Stimulated activated CD4-positive, alpha-beta T cell treated with anti-CD3 and anti-CD28 coated beads, Interleukin-1b, Interleukin-23, amount 100 ng/mL, for 24 hours (primary cell): ENCODE measurements at places on chromosomes 16 and 17.

DNA sequence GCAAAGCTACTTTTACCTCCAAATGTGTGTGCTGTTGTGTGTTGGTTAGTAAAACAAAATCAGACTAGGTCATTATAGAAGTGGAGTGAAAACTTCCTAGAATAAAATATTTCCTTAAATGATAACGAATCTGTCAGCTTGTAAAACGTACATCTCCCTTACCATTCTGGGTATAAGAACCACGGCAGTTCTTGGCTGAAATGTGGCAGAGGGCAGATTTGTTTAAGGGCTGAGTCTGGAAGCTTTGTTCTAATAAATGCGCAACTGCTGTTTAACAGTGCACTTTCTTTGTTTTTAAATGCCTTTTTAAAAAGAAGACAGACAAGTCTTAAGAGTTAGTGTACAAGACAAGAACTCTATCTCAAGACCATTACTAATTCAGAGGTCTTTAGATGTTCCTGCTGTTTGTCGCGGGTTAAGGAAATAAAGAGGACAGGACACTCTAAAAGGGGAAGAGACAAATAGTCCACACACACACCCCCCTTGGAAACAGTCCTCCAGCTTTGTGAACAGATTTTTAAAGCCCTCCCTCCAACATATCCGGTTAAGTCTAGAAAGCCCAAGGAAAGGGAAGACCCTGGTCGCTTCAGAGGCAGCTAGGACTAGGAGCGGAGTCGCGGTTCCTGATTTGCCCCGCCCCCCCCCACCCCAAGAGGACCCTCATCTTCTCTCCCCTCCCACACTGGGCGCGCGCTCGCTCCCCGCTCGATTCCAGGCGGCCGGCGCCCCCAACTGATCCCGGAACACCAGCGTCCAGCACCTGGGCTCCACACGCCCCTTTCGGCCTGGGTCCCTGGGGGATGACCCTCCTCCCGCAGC is 658 bp downstream of the SYNRG start:
- no peak for DNase-seq

- DNase-seq = no peak
These were observed 332.7 kb upstream of the HSBP1 start for GRCh38 chr16:83475108-83475507.

DNA sequence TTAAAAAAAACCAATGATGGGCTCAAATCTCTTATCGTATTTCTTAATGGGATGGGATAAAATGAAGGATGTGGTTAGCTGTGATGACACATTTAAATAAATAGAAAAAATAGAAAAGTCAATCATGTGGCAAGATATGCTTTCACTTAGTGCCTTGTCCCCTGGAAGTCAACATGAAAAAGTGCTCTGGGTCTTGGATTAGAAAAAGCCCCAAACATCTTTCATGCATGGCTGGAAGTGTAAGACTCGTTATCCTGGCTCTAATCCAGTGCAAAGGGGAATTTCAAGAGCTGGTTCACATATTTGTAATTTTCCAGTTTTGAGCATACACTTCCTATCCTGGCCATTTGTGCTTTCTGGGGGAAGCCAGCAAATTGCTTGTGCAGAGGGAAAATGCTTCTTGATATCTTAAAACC is 160.9 kb downstream of the MAP2K6 start:
- no peak for DNase-seq

DNA sequence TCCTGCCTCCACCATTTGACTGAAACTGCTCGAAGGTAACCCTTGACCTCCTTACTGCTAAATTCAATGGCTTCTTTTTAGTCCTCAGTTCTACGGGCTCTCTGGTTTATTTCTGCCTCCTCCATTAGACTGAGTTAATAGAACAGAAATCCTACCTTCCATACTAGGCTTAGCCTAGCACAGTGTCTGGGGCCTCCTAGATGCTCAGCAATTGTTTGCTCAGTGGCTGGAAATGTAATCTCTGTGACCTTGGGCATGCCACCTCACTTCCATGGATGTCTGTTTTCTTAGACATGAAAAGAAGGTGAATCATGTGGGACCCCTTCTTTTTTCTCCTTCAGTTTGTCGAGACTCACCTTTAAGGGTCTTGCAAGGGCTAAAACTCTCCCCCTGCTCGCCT is 19.7 kb downstream of the NXPH3 start:
- no peak for DNase-seq

DNA sequence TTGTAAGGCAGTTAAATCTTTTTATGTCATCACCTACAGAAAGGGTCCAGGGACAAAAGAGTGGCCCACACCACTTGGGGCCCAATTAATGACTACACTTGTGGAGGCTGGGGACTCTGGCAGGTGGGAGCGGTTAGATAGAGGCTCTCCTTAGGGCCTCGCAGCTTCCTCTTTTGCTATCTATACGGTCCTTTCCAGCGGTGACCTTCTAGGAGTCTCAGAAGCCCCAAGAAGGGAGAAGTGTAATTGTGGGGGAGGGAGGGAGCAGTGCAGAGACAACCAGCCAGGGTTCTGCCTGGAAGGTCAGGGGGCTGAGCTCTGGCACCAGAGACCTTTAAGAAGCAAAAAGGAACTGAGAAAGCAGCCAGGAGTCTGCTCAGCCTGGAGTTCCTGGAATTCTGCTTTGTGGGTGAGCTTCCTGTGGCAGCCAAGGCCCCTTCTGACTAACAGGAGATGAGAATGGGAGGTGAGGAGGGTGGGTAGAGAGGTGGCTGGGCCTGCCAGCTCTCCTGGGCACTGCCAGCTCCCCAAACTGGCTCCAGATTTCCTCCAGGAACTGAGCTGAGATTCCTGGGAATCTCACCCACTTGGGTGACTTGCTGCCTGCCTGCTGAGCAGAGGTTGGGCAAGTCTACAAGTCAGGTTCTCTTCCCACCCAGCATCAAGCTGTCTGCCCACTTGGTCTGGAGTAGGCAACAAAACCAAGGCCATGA is 16.3 kb upstream of the MAP3K14 start:
- no peak for DNase-seq

GRCh38 chr17:42680331-42680808 is 1.3 kb downstream of the CCR10 start:
- no peak for DNase-seq

- DNase-seq = no peak
These were observed 13.0 kb downstream of the PAM16 start for GRCh38 chr16:4338125-4338582.

- DNase-seq = no peak
These were observed 55.0 kb downstream of the SNTB2 start for GRCh38 chr16:69241926-69242325.

DNA sequence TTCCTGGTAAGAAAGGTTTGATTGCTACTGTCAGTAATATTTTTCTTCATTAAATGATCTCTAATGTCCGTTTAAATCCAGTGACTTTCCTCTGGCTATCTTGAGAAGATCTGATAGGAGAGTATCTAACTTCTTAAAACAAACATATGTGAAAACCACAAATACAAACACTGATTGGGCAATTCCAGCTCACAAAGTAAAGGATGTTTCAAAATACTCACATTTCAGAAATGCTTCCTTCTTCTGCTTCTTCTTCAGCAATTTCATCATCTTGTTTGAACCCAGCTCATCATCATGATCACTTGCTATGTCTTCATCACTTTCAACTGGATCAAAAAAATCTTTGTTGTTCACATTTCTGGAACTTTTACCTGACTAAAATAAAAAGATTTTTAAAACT is 64.3 kb upstream of the RBL2 start:
- DNase-seq = no peak

DNA sequence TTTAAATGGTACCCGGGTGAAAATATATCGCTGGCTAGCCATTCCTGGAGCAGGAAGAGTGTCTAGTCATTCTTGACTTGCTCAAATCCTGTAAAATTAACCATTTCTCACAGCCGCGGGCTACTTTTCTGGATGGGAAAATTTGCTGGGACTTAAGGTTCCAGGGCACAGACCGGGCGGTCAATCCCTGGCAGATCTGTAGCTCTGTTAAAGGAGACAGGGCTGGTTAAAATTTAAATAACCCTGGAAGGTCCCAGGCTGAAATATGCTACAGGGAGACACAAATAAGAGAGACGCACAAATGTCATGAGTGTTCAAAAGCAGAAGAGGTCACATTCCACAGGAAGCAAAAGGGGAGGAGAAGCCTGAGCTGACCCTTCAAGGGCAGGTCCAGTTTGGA is 229.6 kb upstream of the HSBP1 start:
- no peak for DNase-seq

GRCh38 chr17:21129023-21129681 is 2.4 kb downstream of the DHRS7B start:
- DNase-seq = no peak
